ENCODE measurements at places on chromosomes 7 and 10. TPM values are rescaled to one million over a fixed set of nuclear protein-coding genes. Genes with fewer than 3 reads are reported as not detected.

The LIPM gene
- total RNA-seq = not detected

The OR13A1 gene
- not detected for total RNA-seq

The ZC3HAV1L gene
- total RNA-seq = 0.50 TPM

DNA sequence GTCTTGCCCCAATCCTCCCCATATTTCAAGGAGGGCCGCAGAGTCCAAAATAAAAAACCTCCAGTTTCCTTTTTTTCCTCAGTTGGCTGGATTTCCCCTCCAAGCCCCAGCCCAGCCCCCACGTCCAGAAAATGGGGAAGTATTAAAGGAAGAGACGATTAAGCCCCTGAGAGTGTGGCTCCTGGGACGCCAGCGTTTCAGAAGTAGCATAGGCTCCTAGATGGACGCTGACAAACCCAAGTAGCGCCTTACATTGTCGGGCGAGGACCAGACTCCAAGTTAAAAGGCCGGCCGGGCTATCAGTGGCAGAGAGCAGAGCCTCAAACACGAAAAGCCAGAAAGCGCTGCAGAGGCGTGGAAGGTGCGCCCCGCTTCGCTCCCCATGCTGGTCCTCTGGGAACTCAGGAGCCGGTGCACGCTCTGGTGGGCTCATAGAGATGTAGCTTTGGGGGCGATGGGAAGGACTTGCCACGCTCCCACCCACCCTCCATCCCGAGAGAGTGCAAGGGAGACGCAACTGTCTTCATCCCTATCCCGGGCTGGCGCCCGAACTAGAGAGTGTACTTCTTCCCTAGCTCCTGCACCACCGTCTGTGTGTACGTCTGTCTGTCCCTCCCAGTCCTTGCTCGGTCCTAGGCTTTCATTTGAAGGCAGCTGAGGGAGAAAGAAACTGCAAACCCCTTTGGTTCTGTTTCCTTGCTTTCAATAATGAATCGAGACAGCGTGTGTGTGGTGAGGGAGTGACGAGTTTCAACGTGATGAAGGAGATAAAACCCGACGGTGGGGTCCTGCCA lies 6.3 kb upstream of the EMX2 start:
- peaks cover 68% of the 10 kb centered on the region for H3K27me3 ChIP-seq
- no peak overlapping the region for H3K27ac ChIP-seq
- no peak for DNase-seq
- no peak overlapping the region for H3K4me3 ChIP-seq
